ENCODE measurements at places on chromosomes 5 and 9. TPM values are rescaled to one million over a fixed set of nuclear protein-coding genes. Genes with fewer than 3 reads are reported as not detected.

DNA sequence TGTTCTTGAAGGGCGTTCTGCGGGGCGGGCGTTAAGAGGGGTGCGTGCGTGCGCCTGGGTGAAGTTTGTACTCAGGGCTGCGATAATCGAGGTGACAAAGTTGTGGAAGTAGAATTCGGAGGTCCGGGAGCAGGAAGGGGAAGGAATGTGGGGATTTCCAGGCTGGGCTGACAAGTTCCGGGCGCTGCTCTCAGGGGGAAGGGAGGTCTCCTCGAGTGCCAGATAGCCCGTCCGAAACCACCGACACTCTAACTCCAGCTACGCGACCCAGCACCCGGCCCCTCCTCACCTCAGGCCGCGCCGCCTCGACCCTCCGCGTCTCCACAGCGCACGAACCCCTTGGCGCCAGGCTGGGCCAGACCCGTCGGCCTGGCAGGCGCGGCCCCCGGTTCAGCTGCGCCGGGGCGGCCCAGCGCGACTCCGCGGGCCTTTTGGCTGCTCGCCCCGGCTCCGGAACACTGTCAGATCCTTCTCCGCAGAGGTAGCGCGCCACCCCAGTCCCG, at the start of gene IL6ST:
TSS of gene IL6ST (minus strand) at position 469 of the 503 bp plus-strand sequence. CDS start 18,685 bp downstream, outside the sequence.
- DNase-seq: no peak

GRCh38 chr5:107776922-107777740, 106.4 kb upstream of the EFNA5 start:
- DNase-seq: no peak

GRCh38 chr5:132498152-132498551, 7.6 kb upstream of the IRF1 start:
- DNase-seq: no peak

TMEM171 gene
- total RNA-seq: 4.8 TPM

AK8 gene
- 0.37 TPM for total RNA-seq

QRFP gene
- total RNA-seq: not detected

SIT1 gene
- 0.69 TPM for total RNA-seq

All from H7 (cell line).